Stromal cell of bone marrow (primary cell): ENCODE measurements at places on chromosomes 13 and 19.

DNA sequence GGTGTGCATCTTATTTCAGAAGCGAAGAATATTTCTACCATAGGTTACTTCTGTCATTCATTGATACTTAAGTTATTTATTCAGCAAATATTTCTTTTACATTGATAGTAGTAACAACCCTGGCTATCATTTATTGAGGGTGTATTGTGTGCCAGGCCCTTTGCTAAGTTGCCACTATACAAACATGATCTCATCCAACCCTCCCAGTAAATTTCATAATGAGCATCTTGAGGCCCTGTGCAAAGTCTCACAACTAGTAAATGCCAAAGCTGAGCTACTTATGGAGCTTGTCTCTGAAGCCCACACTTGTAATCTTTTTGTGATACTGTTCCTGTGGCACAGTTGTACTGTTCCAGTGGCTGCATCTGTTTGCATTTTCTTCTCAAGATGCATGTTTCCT, 36.1 kb downstream of the RNASEH2B start:
- DNase-seq = no peak

GRCh38 chr19:32890326-32890725, 20.8 kb upstream of the SLC7A9 start:
- no peak for DNase-seq

- no peak for DNase-seq
These were observed 389.3 kb downstream of the FGF14 start for GRCh38 chr13:102012299-102013293.

DNA sequence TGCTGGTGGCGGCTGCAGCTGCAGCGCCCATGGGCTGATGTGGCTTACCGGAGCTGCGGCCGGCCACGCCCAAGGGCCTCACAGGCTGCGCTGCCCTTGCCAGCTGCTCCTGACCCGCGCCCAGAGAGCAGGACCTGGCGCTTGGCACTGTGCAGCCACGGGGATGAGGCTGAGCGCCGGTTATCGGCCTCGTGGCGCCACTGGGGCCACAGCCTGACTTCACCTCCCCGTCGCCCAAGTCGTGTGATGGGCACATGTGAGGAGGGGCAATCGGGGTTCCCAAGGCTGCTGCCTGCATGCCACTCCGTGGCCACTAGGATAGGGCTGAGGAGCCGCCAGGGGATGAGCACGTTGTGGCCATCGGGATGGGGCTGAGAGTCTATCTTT, 77.2 kb upstream of the PABPC3 start:
- DNase-seq = no peak

DNA sequence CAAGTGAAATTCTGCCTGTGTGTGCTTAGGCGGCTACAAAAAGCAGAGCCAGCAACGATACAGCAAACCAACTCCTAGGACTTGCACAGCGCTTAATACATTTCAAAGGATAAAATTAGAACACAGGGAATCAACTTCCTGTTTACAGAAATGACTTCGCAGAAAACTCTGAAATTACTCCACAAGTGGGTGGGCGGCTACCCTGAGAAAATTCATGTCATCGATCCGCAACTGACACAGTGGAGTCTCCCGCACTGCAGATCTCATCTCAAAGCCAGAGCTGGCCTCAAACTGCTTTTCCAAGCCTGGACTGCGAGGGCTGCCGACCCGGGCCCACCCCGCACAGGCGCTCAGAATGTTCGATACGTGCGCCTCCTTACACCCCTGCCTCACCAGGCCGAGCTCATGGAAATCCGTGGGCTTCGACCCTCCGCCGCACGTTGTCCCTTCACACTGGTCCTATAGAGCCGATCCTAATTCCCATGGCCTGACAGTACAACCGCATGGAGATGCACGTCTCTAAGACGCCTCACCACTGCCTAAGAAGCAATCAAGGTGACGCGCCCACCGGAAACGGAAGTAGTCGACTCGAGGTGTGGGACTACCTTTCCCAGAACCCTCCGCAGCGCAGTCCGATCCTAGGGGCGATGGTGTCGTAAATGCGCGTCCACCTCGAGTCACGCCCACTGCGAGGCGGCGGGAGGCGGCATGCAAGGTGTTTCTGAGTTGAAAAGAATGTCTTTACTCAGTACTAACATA, at the start of gene ZNF229:
Gene ZNF229 (minus strand): TSS at position 557 of the 759 bp plus-strand sequence. CDS start 5,625 bp downstream, outside the sequence.
- peak; percentile 84 for DNase-seq

GRCh38 chr13:33145667-33146066, 129.4 kb downstream of the KL start:
- no peak for DNase-seq

DNA sequence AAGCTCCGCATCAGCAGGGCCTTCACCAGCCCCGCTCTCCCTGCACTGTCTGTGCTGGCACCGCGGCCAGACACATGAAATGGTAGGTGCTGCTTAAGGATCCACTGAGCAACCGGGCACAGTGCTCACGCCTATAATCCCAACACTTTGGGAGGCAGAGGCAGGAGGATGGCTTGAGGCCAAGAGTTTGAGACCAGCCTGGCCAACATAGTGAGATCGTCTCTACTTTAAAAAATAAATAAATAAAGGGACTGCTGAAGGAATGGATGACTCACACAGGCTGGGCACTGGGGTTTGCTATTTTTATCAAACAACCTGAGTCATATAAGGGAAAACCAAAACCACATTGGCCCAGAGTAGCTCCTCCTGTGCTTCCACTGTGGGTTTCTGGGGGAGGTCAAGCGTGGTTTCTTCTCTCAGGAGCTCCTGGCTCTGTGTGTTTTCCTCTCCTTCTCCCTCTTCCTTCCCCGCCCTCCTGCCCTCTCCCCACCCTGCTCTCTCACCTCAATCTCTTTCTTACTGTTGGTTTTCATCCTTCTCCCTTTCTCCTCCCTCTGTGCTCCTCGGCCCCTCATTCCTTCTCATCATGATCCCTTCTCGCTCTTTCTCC, 21.3 kb downstream of the VRK3 start:
- DNase-seq = peak; percentile 94

DNA sequence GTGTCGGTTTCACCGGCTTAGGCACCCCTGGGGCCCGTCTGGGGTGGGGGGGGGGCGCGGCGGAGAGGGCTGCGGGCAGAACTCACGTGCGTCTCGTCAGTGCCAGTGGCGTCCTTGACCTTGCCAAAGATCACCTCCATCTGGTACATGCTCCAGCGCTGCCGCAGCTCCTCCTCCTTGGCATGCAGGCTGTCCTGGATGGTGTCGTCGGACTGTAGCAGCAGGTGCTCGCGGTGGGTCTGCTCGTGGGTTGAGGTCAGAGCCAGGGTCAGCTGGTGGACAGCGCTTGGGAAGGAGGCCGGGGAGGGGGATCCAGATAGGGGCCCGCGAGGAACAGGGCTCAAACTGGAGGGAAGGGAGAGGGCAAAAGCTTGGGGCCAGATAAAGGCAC, 4.7 kb upstream of the RGL3 start:
- no peak for DNase-seq

DNA sequence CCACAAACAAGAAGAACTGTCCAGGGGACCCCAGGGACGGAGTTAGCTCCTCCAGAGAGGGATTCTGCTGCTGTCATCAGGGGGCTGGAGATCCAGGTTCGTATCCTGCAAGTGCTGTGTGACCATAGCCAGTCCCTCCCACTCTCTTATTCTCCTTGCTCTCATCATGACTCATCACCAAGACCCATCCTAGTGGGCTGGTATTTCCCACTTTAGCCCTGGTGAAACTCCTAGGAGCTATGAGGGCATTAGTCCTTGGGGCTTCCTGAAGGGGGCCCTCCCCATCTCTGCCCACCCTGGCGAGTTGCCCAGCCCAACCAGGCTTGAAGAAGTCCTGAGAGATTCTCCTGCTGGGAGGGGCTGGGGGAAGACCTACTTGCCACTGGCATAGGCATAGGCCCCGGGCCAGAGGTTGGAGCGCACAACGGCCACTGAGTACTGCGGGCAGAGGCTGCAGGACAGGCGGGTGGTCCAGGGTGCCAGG, 7.5 kb upstream of the DMWD start:
- DNase-seq = no peak

DNA sequence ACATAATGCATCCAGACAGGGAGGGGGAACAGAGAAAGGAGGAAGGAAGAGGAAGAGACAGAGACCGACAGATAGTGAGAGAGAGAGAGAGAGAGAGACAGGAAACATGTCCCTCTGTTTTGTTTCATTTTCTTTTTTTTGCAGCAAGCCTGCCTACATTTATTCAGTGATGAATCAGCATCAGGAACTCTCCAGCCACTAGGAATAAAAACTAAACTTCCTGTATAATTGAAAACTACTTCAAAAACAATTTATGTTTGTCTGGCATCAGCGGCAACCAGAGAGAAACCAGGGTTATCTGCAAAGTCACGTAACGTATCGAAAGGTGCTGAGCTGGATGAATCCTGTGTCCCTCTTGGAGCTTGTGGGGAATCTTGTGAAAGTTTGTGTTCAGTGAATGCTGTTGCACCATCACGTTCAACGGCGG, 148.6 kb upstream of the SOX21 start:
- no peak for DNase-seq

- no peak for DNase-seq
These were observed 21.7 kb upstream of the CALM3 start for GRCh38 chr19:46579361-46579879.

DNA sequence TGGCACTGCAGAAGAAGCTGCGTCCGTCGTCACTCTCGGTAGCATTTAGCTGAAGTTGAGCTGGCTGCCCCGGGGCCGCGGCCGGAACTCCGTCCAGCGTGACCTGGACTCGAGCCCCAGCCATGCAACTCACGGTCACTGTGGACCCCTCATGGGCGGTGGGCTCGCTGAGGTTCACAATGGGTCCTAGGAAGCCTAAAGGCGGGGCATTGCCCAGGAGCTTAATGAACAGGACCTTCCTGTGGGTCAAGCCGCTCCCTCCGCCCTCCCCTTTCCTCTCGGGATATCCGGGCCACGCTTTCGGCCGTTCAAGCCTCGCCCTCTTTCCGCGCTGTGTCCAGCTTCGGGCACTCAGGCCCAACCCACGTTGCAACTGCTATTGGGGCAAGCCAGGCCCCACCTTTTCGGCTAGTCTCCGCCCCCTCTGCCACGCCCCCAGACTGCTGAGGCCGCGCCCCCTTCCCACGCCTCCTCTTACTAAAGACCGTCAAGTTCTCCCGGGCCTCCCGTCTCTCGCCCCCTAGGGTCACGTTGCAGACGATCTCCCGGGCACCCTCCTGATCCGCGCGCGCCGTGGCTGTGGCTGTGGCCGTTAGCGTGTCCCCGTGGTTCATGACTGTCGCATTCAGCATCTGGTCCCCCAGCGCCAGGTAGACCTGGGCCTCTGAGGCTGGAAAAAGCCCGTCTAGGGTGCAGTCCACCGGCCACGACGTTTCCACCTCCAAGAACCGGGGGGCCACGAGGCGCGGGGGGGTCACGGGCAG, 1.4 kb upstream of the RAVER1 start:
- peak; percentile 92 for DNase-seq

- DNase-seq = peak; percentile 65
These were observed 21.3 kb upstream of the MTRF1 start for GRCh38 chr13:41284512-41285288.

- DNase-seq = no peak
These were observed 20.9 kb downstream of the VAV1 start for GRCh38 chr19:6793411-6793810.

- no peak for DNase-seq
These were observed 59.8 kb upstream of the RFC3 start for GRCh38 chr13:33758113-33758512.

DNA sequence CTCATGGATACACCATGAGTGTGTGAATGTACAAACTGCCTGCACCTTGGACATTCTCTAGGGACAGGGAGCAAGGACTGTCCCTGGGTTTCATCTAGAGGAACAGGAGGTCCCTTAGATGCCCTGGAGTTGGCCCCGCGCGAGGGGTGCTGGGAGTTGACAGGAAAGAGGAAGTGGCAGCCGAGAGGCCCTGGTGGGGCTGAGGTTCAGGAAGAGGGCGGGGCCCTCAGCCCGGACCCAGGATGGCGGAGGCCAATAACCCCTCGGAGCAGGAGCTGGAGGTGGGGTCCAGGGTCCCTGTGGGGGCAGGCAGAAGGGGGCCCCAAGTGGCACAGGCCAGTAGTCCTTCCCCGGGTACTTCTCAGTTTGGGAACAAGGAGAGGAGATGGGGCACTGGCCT, 6.9 kb downstream of the PKN1 start:
- DNase-seq = no peak

DNA sequence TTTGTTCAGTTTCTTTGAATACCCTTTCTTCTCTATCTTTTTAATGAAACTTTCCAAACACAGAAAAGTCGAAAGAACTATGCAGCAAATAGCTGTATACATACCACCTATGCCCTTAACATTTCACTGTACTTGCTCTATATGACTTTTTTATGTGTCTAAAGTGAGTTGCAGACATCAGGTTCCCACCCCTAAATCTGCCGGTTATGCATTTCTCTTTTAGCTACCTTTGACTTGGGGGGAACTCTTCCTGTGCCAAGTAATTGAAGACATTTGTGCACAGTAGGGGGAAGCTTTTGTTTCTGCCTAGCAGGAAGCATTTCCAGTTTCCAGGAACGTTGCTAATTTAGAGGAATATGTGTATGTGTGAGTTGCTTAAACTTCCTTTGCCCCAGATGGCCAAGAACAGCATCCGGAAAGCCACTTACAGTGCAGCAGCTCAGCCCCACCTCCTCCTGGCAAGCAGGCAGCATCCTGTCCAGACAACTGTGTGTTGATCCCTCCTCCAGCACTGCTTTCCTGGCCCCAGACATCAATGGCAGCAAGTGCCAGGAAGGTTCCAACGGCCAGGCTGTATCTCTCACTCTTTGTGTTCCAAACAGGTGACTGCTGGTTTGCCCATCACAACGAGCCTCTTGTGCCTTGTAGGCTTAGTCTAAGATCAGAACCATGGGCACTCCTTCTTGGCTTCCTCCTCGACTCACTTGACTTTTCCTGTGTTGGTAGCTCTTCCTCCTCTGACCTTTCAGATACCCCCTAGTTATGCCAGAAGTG, 14.7 kb upstream of the GRAMD1A start:
- no peak for DNase-seq

- DNase-seq = no peak
These were observed 435.1 kb downstream of the FOXO1 start for GRCh38 chr13:40231311-40231710.

DNA sequence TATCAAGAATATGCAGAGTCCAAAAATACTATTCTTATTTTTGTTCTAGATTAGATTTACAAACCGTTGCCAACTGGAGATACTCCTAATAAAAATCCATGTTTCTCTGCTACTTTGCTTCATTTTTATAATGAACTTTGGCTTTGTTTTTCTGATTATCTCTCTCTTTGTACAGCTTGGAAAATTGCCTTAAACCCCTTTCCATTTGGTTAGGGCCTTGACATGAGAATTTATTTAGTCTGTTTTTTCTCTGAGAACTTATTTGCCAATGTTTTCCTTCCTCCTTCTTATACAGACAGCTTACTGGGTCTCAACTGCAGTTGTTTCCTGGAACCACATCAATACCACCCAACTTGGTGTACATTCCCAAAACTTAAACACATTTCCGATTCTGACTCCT, 555.4 kb downstream of the SLITRK6 start:
- no peak for DNase-seq
